Activated T-cell treated with anti-CD3 and anti-CD28 coated beads for 4 hours (primary cell): ENCODE measurements at places on chromosomes 2 and 18.
A peak's percentile ranks its signal among the peaks of the same experiment; 100 is the strongest.

DNA sequence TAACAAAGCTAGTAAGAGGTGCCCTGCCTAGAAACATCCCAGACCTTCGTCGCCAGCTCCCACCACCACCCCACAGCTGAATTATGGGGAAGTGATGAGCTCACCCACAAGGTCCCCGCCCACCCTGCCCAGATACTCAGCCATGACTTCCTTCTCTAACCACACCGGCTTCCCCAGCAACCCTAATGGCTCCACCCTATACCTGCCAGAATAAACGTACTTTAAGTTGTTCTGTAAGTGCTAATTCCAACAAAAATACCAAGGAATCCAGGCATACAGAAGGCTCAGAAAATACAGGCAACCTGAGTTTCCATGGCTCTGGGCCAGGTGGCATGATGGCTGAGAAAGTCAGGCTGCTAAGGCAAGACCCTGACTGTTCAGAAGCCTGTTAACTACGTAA, 39.1 kb downstream of the TMEM163 start:
- DNase-seq, result no peak

- no peak for DNase-seq
Observed at GRCh38 chr2:109386004-109386695, 227.6 kb downstream of the SEPTIN10 start.

- DNase-seq, result no peak
Observed at GRCh38 chr18:32851936-32852335, 79.1 kb upstream of the KLHL14 start.

- peak; percentile 67 for DNase-seq
Observed at GRCh38 chr2:237923481-237924163, 43.2 kb upstream of the UBE2F start.

- DNase-seq, result no peak
Observed at GRCh38 chr2:237221443-237221842, 135.8 kb downstream of the COPS8 start.

GRCh38 chr18:66895631-66896030, 291.7 kb upstream of the CDH19 start:
- no peak for DNase-seq

DNA sequence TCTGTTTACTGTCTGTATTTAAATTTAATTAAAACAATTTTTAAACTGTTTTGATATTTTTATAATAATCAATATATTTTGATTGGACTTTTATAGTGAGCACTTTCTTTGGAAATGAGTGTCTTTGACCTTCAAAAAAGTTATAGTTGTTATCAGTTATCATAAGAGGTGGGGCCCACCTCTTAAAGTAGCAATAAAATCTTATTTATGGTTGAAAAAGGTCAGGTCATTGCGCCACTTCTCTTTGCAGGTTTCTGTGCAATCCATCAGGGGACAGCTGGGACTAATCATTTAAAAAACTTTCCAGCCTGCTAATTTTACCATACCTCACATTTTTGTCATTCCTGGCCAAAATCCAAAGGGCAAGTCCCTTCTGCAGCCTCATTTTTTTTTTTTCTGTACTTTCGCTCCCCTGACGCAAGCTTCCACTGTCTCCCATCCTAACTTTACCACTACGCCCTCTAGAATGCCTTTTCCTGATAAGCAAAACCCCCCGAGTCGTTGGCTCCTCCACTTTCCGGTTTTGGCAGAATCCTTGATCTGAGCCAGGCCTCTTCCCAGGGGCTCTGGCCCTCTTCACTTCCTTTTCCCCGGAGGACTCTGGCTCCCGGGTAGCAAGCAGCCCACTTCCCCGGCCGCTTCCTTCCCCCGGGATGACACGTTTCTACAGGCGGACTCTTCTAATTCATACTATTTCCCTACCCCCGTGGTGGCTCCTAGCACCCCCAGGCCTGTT, 1.1 kb upstream of the SEH1L start:
- DNase-seq, result no peak

- no peak for DNase-seq
Observed at GRCh38 chr18:79411614-79412526, 16.1 kb downstream of the NFATC1 start.

GRCh38 chr2:113755835-113756354, 547 bp downstream of the SLC35F5 start:
- peak; percentile 11 for DNase-seq

DNA sequence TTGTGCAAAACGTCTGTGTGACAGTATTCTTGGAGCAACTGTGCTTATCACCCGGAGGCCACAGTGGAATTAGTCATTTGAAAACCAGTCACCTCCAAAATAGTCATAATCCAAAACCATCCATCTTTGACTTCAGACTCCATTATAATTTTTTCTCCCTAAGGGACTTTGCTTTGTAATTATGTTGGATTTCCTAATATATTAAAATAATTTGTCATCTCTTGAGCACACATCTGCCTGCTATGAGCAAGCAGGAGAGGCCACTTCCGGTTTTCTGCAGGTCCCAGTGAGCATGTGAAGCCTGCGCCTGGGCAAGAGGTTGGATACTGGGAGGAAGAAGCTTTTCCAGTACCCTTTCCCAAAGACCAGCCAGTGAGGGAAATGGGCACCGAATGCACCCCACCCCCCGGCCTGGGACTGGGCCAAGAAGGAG, 57.7 kb downstream of the ODC1 start:
- DNase-seq, result no peak
